AML-193 (cell line): ENCODE measurements at places on chromosomes 7 and 10.

DNA sequence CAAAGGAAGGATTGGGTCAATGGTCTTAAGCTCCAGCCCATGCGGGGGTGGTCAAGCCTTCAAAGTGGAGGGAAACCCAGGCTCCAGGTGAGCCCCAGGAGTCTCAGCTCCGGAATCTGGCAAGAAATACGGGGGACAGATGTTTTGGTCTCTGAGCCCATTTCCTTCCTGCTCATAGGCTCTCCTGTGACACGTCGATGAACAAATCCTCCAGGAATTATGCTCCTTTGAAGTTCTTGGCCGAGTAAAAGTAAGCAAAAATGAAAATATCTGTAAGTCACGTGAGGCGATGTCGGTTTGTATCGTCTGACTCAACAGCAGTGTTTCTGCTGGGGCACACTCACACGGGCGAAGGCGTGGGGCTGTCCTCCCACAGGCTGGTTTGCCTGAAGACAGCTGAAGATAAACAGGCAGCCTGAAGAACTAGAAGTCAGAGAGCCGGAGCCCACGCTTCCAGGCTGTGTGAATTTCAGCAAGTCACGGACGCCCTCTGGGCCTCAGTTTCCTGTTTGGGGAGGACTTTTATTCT is 52.6 kb upstream of the SMNDC1 start:
- no peak for DNase-seq

GRCh38 chr10:78045237-78045636 is 11.6 kb downstream of the RPS24 start:
- DNase-seq, result no peak

DNA sequence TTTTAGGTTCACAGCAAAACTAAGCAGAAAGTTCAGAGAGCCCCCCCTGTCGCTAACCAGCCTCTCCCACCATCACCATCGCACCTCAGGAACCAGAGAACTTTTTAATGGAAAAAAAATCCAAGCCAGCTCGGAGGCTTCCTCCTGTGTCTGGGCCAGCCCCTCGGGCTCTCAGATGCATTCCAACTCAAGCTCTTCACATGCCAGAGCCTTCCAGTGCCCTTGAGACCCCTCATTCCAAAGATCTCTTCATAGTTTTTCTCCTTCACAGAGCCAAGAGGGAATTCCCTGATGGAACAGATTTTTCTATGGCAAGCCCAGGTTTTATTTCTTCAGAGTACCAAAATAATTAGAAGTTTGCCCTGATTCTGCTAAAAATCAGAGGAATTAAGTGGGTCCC is 153.4 kb upstream of the LANCL2 start:
- DNase-seq, result no peak

GRCh38 chr7:106418094-106418493 is 133.3 kb upstream of the NAMPT start:
- peak; percentile 80 for DNase-seq

DNA sequence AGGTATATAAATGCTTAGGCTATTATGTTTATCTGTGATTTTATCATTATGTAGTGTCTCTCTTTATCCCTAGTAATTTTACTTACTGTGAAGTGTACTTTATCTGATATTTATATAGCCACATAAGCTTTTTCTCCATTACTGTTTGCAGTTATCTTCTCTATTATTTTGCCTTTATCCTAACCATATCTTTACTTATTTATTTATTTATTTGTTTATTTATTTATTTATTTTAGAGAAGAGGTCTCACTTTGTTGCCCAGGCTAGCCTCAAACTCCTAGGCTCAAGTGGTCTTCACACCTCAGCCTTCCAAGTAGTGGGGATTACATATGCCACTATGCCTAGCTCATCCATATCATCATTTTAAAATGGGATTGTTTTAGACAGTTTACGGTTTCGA is 331.8 kb downstream of the C7orf25 start:
- DNase-seq, result no peak

- peak; percentile 82 for DNase-seq
Observed at GRCh38 chr7:92448205-92448747, 994 bp downstream of the GATAD1 start.

- no peak for DNase-seq
Observed at GRCh38 chr7:24227068-24227467, 56.9 kb upstream of the NPY start.

- DNase-seq, result no peak
Observed at GRCh38 chr10:17671307-17671706, 27.4 kb downstream of the STAM start.

DNA sequence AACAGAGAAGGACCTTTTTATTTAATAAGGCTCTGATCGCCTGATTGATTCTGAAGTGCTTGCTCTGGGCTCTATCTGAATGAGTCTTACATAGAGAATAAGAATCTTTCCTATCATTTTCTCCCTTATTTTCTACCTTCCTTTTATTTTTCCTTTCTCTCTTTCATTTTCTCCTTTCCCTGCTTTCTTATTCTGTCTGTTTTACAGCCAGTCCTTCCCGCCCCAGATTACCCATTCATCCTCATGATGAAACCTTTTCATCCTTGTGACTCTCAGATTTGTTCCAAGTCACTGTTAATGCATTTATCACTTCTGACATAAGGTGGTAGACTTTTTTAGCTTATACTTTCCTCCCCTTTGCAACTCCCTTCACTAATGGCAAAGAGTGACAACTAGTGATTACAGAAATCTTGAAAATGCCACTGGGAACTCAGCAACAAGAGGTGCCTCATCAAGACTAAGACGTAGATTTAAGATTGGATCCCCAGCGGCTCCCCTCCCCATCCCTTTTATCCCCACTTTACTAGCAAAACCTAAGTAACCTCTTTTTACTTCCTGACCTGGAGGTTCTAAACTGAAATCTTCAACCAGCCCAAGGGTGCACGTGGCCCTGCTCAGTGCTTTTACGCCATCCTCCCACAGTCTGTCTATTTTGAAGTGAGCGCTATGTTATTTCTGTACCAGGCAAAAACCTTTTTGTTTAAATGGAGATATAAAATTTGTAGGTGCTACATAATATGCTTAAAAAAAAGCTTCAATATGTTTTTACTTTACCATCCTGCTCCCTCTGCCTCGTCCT is 179.8 kb downstream of the DYNC1I1 start:
- no peak for DNase-seq

DNA sequence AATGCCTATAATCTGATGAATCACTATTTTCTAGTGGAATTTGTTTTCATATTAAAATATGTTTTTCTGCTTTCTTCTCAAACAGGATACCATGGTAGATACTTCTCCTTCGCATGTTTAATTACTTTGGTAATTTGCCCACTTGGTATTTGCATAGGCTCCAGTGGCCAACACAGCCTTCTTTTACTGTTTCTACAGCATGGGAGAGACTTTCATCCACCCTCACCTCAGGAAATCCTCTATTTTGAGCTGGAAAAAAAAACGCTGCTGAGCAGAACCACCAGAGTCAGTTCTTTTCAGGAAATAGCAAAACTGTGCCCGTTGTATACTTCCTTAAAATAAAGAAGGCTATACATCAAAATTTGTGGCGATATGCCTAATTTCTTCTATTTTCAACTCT is 213.3 kb downstream of the MDFIC start:
- DNase-seq, result peak; percentile 8

GRCh38 chr10:59623133-59624121 is 86.2 kb downstream of the SLC16A9 start:
- DNase-seq, result no peak

- no peak for DNase-seq
Observed at GRCh38 chr10:26169466-26169865, 47.1 kb upstream of the GAD2 start.

- no peak for DNase-seq
Observed at GRCh38 chr10:100024748-100025147, 15.0 kb upstream of the DNMBP start.

- DNase-seq, result no peak
Observed at GRCh38 chr10:132470410-132471124, 67.0 kb upstream of the INPP5A start.

DNA sequence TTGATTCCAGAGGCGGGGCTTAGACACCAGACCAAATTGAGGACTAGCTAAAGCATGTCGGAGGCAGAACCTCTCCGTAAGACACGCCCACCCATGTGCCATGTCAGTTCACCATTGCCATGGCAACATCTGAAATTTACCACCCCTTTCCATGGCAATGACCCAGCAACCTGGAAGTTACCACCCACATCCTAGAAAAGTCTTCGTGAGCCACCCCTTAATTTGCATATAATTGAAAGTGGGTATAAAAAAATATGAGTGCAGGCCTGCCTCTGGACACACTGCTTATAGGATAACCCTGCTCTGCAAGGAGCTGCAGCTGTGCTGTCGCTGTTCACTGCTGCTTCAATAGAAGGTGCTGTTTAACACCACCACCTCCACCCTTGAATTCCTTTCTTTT is 28.0 kb downstream of the TMEM270 start:
- DNase-seq, result no peak

DNA sequence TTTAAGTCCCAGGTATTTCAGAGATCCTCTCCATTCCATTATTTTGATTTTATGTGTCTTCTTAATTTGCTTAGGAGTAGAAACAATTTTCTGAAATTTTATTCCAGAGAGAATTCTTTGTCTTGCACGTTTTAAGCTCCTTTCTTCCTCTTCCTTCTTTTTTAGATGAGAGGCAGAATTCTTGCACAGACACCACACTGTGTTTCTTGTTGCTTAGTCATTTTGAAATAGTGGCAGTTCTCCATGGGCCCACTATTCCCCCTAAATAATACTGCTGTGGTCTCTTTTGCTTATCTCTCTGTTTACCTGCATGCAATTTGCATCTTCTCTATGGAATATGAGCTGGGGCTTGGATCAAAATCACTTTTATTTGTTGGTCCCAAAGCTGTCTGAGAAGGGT is 54.3 kb upstream of the WAC start:
- peak; percentile 21 for DNase-seq

DNA sequence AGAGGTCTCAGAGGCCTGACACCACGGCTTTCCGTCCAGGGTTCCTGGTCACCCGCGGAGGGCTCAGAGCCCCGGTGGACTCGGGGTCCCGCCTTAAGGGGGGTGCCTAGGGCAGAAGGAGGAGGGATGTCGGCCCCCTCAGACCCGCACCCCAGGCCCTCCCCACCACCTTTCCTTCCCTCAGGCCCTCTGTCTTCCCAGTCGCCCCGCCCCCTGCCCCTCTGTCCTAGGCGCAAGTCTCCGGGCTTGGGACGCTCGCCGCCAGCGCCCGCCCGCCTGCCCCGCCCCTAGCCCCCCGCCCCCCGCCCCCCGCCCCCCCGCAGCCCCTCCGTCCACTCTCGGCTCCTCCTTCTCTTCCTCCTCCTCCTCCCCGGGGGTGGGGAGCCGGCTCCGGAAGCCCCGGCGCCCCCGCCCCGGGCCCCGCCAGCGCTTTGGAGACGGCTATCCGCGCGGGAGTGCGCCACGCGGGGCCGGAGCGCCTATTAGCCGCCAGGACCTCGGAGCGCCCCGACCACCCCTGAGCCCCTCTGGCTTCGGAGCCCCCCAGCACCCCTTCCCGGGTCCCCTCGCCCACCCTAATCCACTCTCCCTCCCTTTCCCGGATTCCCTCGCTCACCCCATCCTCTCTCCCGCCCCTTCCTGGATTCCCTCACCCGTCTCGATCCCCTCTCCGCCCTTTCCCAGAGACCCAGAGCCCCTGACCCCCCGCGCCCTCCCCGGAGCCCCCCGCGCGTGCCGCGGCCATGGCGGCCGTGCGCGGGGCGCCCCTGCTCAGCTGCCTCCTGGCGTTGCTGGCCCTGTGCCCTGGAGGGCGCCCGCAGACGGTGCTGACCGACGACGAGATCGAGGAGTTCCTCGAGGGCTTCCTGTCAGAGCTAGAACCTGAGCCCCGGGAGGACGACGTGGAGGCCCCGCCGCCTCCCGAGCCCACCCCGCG is at the start of gene AEBP1:
AEBP1 (plus strand) TSS at position 423 of the 937 bp plus-strand sequence; CDS start at position 744, 321 bp downstream.
- no peak for DNase-seq

- DNase-seq, result no peak
Observed at GRCh38 chr10:49280001-49280408, 19.0 kb upstream of the C10orf71 start.

DNA sequence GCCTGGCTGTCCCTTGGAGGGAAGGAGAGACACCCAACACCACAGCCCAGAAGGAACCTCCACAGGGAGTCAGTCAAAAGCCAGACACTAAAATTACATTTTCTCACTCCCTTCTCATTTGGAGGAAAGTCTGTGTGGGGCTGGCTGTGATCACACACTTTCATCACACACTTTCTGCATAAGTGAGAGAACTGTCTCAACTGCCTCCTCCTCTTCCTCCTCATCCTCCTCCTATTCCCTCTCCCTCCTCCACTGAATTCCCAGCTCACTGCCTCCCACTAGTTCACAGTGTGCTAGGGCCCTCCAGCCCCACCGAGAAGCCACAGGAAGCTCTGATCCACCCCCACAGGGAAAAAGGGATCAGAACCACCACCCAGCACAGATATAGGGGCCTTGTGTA is 91.6 kb downstream of the KCNMA1 start:
- DNase-seq, result no peak

GRCh38 chr7:92751902-92752901 is 84.2 kb downstream of the CDK6 start:
- DNase-seq, result no peak

GRCh38 chr7:33516568-33516967 is 387.2 kb downstream of the BBS9 start:
- DNase-seq, result no peak

DNA sequence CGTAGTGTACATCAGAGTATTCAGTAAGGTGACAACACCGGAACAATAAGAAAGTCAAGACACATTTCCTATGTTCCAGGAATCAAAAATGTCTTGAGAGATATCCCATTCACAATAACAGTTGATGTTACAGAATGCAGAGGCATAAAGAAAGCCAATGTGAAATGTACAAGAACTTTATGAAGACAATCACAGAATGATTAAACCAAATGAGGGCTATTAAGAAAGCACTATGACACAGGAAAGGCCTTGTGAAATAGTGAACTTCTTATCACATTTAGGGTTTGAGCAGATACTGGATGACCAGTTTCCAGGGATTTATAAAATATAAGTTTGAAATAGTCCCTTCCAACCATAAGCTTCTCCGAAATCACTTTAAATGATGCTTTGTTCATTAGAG is 52.7 kb downstream of the VWDE start:
- DNase-seq, result no peak

DNA sequence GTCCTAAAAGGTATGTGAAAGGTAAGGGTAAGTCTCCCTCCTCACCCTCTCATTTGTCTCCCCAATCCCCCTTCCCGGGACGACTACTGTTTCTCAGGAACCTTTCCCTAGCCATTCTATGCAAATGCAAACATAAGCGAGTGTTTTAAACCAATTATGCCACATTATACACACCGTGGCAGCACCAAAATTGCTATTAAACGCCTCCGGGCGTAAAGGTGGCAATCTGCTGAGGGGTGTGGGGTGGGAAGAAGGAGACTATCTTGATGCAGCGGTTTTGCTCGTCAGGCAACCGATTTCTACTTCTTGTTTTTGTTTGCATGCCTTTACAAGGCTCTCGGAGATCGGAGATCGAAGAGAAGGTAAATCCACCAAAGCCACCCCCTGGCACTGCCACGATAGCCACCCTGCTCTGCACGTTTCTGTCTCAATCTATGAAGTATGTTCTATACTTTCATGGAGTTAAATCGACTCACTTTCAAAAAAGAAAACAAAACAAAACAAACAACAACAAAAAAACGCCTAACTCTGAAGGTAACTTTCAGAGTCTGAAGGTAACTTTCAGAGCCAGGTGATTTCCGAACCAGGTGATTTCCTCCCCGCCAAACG is 46.0 kb upstream of the CDK1 start:
- DNase-seq, result no peak

GRCh38 chr10:102620138-102620590 is 24.1 kb upstream of the TRIM8 start:
- DNase-seq, result no peak
